ENCODE measurements at places on chromosomes 6 and 20. TPM values are rescaled to one million over a fixed set of nuclear protein-coding genes. Genes with fewer than 3 reads are reported as not detected.

MYBL2 gene
- total RNA-seq = 169 TPM

OOEP gene
- not detected for total RNA-seq

DNA sequence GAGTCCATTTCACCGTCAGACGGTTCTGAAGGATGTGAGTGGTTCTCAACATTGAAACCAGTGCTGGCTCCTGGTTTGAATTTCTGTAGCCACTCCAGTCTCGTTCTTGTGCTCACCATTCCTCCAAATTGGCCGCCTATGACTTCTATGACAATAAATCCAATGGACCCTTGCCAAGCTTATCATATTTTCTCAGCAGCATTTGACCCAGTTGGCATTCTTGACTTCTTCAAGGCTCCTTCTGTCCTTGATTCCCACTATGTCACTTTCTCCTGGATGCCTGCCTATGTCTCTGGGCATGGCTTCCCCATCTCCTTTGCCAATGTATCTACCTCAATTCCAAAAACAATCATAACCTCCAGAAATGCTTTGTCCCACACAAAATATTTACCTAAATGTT is 756.0 kb upstream of the NRSN1 start:
- no peak for DNase-seq

GRCh38 chr20:61830241-61830930 is 235.3 kb downstream of the TAF4 start:
- DNase-seq = no peak

DNA sequence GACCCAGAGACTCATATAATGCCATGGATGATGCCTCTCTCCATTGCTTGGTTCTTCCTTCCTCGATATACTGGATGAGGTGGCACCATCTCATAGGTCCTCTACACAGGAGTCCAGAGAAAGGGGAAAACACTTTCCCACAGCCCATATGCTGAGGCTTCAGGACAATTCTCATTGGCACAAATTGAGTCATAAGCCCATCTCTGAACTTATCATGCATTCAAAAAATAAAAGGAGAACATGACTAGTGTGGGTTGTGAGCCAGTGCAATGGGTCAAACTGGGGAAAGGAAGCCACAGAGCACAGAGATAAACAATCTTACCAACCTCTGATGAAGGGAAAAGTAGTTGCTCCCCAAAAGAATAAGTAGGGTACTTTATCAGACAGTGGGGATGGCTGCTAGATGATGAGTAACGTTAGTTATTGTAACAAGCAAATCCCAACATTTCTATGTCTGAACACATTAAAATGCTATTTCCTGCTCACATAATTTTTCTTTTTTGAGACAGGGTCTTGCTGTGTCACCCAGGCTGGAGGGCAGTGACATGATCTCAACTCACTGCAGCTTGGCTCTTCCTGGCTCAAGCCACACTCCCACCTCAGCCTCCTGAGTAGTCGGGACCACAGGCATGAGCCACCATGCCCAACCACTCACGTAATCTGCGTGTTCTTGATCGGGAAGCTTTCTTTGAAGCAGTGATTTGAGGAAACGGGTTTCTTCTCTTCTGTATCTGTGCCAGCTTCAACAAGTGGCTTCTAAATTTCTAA is 27.0 kb downstream of the SOD2 start:
- DNase-seq = no peak

DLL1 gene
- total RNA-seq = not detected

HDGFL1 gene
- 0.38 TPM for total RNA-seq

DNA sequence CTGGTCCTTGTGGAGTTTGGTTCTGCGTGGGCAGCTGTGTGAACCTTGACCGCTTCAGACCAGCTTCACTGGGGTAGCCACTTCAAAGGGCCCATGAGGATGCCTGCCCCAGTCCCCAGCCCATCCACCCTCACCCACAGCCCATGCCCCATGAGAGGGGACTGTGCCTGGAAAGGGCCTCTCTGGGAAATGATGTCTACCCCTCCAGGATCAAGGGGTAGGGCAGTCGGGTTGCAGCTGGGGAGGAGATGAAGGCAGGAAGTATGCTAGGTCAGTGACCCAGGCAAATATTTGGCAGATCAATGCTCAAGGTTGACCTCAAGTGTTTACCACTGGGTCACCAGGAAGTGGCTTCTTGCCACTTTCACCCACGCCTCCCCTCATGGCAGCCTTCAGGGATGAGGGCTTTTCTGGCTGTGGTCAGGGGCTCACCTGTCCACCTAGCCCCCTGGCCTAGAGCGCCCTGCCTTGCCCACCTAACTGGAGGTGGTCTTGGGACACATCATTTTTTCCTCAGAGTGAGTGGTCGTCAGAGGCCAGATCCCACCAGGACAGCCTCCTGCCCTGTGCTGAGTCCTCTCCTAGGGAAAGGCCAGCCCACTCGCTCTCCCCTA is 109.5 kb downstream of the SNX5 start:
- no peak for DNase-seq

- no peak for DNase-seq
Measured at GRCh38 chr6:40541556-40542174, 45.5 kb downstream of the LRFN2 start.

TAF8 gene
- total RNA-seq = 51.4 TPM

SOX4 gene
- total RNA-seq = 0.29 TPM

- no peak for DNase-seq
Measured at GRCh38 chr6:88631830-88632229, 331.6 kb downstream of the RNGTT start.

GRCh38 chr20:3795511-3796468 is at the start of gene CDC25B:
CDC25B (plus strand) TSS chr20:3796310; CDS start chr20:3796532, 222 bp downstream.
- peak; percentile 88 for DNase-seq

- DNase-seq = no peak
Measured at GRCh38 chr6:2594868-2595267, 155.9 kb downstream of the MYLK4 start.

- DNase-seq = no peak
Measured at GRCh38 chr6:105862936-105863607, 223.1 kb upstream of the PRDM1 start.

DNA sequence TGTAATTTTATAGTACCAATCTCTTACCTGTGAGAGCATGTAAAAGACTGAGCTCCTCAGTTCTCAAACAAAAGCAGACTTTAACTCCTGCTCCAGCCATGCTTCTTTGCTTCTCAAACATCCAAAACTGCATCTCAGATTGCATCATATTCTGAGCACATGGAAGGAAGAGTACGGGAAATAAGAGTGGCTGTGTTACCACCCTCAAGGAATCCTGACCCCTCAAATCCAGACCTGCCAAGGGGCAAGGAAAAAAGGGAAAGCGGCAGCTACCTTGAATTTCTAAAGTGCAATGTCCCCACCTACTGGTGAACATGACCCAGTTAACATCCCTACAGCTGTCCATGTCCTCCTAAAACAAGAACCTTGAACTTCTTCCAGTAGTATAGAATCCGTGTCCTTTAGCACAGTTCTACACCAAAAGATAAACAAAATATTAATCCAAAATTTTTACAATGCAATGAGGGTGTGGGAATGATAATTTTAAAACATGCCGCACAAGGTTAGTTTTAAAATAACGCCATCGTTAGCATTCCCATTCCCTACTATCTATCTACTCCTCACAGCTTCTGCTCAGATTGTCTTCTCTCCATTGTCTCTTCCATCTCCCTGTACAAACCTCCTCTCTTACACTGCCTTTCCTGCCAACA is 34.1 kb upstream of the HLA-DQB1 start:
- peak; percentile 52 for DNase-seq

DNA sequence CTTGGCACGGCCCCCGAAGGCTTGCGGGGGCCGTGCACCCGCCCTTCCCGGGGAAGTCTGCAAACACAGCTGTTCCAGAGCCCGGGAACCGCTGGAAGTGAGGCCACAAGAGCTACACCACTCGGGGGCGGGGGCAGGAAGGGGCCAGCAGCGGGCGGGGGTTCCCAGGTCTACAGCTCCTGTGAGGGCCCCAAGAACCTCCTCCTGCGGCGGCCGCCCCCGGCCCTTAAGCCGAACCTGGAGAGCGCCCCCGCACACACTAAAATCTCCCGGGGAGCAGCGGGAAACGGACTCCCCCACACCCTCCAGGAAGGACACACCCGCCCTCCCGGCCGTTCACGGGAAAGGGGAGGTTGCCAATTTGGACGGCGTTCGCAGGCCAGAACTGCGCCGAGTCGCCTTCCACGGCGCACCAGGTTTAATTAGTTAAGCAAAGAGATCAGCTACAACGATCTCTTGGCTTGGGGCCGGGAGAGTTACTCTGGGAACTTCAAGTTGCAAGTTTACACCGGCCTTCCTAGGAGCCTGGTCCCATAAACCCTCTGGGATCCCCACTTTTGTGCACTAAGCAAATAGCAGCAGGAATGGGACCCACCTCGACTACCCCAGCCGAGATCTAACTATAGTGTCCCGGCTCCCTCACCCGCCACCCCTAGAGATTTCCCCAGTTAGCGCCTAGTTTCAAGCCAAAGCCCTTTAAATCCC is 1.7 kb downstream of the JAG1 start:
- peak; percentile 25 for DNase-seq

KCNK5 gene
- 45.8 TPM for total RNA-seq

MUCL3 gene
- total RNA-seq = not detected

DNAAF9 gene
- total RNA-seq = 2.5 TPM

DNA sequence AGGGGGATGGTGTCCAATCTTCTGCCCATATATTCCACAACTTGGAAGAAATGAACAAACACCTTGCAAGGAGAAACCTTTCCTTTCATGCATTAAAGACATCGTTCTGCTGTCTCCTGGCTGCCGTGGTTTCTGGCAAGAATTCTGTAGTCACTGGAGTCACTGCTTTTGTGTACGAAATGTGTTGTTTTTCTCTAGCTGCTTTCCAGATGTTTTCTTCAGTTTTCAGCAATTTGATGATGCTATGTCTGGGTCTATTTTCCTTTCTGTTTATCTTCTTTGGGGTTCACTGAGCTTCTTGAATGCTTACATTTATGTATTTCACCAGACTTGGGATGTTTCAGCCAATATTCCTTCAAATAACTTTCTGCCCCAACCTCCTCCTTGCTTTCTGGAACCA is 40.6 kb upstream of the SLCO4A1 start:
- no peak for DNase-seq

GRCh38 chr6:37257320-37257633 is 295 bp upstream of the TBC1D22B start:
- DNase-seq = no peak

DNA sequence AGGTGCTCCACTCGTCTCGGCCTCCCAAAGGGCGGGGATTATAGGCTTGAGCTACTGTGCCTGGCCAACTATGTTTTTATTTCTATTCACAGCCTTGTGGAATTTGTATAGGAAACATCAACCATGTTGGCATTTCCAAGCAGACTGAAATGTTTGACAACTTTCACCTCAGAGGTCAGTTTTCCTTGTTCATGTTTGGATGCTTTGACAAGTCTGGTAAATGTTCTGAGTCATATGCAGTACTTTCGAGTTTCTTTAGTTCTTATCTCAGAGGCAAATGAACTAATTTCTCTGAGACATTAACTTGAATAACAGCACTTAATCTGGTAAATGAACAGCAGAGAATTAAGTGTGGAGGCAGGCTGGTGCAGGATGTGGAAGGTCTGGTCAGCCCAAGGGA is 373.4 kb upstream of the SYNCRIP start:
- no peak for DNase-seq

PRKN gene
- not detected for total RNA-seq

GRCh38 chr6:158154816-158155215 is 13.2 kb downstream of the SERAC1 start:
- no peak for DNase-seq

ZNF311 gene
- 7.5 TPM for total RNA-seq

DNA sequence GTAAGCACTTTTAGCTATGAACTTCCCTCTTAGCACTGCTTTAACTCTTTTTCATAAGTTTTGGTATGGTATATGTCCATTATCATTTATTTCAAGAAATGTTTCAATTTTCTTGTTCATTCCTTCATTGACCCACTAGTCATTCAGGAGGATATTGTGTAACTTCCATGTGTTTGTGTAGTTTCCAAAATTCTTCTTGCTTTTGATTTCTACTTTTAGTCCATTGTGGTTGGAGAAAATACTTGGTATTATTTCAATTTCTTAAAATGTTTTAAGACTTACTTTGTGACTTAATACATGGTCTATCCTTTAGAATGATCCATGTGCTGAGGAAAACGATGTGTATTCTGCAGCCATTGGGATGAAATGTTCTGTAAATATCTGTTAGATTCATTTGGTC is 176.5 kb downstream of the CENPW start:
- DNase-seq = no peak

RTN4IP1 gene
- total RNA-seq = 23.1 TPM

SSTR4 gene
- total RNA-seq = not detected

GRCh38 chr6:165649166-165650137 is 13.6 kb downstream of the PDE10A start:
- DNase-seq = no peak

CFAP206 gene
- total RNA-seq = not detected

DNA sequence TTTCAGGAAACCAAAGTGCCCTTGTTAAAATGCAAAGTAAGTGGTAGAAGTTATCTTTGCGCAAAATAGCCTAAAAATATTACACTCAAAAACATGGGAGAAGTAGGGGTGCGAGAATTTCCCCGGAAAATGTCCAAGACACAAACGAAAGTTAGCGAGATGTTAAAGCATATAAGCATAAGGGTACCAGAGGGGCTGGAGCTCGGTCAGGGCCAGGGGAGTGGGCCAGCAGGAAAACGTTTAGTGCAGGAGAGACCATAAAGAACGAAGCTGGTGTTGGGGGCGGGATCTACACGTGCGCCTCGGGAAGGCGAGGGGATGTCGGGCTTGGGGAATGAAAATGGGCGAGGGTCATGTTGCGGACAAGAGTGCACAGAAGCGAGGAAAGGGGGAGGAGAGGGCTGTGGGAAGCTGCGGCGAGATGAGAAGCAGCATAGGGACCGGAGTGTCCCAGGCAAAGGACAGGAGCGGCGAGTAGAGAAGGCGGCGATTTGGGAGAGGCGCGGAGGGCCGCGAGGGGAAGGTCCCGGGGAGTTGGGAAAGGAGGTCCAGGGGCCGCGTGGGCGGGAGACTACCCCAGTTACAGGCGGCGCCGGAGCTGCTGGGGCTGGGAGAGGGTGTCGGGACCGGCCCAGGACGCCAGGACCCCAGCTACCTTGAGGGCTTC is 600 bp downstream of the XPO5 start:
- peak; percentile 85 for DNase-seq

DNA sequence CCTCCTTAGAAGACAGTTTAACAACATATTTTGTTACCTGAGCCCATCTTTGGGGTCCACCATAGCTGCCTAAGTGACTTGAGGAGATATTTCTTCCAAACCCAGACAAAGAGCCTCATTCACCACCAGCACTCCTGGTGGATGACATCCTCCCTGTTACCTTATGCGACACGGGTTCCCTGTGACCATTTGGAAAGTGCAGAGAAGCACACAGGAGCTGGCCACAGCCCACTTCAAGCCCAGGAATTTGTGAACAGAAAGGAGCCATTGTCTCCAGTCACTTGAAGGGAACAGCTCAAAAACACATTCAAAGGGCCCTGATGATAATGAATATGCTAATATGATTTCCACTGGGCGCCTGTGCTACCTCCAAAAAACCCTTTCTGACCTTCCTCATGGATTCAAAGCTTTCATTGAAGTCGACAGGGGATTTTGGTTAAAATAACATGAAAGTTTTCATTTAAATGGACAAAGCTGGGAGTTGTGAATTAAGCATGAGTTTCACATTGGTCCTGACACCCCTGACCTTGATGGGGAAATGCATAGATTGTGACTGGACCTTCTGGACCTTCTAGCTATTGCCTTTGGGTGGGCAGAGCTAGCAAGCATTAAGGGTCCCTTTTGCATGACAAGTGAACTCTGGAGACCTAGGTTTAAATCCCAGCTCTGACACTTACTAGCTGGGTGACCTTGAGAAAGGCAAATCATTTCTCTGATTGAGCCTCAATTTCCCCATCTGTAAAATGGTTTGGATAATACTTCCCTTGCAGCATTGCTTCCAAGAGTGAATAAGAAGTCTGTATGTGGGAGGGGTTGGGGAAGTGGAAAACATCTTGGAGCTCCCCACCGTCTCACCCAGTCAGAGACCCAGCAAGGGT is 83.3 kb upstream of the SIRPA start:
- no peak for DNase-seq

Measured in K562 (cell line).